ENCODE measurements at places on chromosomes 4 and X. TPM values are rescaled to one million over a fixed set of nuclear protein-coding genes. Genes with fewer than 3 reads are reported as not detected.

Gene SPON2
- 12.0 TPM for total RNA-seq

GRCh38 chr4:82275431-82276331 is 98.1 kb downstream of the HNRNPD start:
- DNase-seq: no peak

DNA sequence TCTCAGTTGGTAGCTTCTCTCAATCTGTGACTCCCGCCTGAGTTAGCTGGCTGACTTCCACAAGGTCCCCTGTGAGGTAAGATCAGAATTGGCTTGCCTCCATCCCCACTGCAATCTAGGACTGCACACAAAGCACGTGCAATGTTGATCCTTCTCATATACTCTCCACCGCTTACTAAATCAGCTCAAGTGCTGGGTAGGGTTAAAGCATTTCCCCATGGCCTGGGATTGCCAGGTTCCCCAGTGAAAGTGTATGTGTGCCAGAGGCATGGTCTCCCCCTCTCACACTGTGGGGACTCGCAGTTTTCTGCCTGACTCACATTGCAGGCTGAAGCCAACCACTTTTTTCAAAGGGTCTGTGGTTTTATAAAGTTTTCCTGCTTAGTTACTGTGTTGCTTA is 886.9 kb downstream of the FAM133A start:
- DNase-seq: peak; percentile 2

DNA sequence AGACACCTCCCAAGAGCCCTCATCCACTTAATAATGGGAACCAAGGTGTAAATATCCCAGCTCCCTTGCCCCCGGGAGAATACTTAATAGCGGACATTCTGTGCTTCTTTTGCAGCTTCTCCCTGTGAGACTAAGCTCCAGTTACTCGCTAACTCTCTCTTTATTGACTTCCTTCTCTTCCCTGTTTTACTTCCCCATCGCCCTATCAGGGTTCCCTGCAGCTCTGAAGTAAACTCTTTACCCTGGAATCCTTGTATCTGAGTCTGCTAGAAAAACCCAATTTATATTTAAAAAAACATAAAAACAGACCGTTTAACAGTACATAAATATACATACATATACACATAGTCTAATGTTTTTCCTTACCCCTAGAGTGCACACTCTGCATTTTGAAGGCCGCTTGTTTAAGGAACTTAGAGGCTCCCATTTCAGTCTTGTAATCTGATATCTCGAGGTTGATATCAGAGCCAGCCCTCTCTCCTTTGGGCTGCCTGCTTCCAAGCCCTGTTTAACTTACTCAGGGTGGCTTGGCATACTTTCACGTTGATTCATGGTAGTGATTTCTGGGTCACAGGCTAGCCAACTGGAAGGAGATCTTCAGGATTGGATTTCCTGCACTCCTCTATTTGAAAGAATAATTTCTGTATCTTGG is 177.4 kb upstream of the SCML1 start:
- peak; percentile 83 for DNase-seq

All from H4 (cell line).